ENCODE measurements at places on chromosomes 6 and 20.
A peak's percentile ranks its signal among the peaks of the same experiment; 100 is the strongest.

DNA sequence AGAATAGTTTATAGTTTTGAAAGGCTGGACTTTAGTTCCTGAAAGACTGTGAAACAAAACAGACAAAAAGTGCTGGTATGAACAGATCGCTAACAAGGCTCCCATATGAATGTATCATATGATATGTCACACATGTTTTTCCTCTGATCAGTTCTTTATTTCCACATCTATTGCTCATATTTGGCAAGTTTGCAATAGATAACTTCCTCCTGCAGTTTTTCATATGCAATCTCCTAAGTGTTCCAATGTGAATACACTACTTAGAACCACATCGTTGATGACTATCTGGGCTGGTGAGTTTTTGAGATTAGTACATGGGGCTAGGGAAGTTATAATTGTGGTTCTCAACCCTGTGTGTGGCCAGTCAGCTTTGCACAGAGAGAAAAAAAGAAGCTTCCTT is 23.1 kb downstream of the CRYBG1 start:
- no peak for DNase-seq

DNA sequence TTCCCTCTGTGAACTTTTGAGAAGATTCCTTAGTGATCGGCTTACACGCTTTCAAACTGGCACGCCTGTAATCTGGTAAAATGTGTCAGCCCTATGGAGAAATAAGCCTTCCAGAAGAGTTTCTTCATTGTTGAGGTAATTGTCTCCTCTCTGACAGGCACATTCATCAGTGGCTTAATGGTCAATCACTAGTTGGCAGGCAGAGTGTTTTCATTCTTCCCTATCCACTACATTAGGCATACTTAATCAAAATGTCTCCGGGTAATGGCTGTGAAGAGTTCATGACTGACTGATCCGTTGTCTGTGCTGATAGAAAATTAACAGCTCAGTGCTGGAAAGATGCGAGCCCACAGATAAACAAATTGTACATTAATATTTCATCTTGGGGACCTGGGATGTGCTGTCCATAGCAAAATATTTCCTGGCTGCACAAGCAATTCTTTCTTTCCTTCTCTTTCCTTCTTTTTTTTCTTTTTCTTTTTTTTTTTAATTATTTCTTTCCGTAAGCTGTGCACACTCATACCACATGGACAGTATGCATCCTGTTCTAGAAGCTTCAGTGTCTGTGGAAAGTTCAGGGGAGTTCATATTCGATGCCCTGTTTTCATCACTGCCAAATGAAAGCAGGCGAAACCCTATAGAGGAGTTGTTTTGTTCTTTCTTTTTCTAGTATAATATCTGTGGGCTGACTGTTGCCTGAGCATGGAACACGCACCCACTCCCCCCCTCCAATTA is 31.4 kb downstream of the TSHZ2 start:
- no peak for DNase-seq

DNA sequence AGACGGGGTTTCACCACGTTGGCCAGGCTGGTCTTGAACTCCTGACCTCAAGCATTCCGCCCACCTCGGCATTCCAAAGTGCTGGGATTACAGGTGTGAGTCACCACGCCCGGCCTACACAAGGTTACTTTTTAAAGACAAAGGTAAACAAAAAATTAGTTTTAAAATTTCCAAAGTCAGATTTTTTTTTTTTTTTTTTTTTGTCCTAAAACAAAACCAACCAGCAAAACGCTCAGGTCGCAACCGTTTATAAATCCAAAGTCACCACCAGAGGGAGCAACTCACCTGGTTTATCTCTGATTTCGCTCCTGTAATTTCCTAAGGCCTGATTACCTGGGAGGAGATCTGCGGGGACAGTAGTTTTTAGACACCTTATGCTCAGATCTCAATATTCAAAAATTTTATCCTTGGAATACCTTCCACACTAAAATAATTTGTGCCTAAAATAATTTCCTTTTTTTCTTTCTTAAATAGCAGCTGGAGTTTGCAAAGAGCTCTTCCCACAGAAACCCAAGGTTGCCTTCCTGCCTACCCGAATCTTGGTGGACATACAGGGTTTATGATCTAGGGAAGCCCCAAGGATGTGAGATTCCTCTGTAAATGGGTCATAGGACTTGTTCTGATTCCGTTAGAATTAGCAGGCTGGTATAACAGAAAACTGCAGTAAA is 19.8 kb upstream of the TREM1 start:
- peak; percentile 51 for DNase-seq

GRCh38 chr6:87558446-87558845 is 31.3 kb downstream of the RARS2 start:
- no peak for DNase-seq

DNA sequence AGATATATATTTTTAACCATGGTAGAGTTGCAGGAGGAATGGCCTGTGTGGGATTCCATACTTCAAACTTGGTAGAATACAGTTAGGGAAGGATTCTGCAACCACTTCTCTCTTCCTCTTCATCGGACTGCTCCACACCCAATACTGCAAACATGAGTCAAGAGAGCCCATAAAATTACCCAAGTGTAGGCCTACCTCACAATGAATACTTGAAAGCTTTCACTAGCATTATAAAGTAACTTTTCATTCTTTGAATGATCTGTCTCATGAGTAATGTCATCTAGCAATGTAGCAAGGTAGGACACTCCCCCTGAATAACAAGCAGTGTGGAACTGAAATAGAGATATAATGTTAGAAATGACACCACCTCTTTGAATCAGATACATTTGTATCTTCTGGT is 79.4 kb downstream of the FOXC1 start:
- no peak for DNase-seq

GRCh38 chr6:111888928-111889695 is 15.9 kb upstream of the FYN start:
- peak; percentile 72 for DNase-seq

Data from SK-N-MC (cell line).